ENCODE measurements at places on chromosomes 11 and 22.

DNA sequence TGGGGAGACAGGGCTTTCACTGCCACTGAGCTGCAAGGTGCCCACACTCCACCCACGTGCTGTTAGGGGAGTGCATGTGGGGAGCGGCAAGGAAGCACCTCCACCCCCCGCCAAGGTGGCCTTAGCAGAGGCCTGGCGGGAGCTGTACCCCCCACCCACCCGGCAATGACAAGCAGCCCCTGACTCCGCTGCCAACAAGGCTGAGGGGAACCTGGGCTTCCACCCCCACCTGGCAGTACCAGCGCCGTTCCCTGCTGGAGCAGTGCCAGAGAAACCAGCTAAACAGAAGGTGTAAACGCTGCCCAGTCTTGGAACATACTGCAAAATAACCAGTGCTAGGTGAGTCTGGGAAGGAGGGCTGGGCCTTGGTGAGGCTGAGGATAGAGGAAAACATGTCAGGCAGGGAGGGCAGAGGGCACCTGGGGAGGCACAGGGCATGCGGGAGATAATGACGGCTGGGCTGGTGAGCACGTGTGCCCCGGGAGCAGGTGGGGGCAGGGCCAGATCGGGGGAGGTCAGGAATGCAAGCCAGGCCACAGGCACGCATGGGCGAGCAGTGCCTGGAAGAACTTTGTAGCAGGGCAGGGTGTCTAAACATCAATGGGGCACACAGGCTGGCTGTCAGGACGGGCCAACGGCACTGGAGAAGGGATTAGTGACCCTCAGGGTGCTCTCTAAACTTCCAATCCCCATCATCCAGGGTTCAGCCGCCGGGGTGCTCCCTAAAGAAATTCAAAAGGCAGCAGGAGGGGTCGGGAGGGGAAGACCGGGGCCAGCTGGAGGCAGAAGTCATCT, 6.6 kb downstream of the CERK start:
- no peak for DNase-seq

GRCh38 chr22:25802018-25802417, 60.0 kb downstream of the MYO18B start:
- no peak for DNase-seq

DNA sequence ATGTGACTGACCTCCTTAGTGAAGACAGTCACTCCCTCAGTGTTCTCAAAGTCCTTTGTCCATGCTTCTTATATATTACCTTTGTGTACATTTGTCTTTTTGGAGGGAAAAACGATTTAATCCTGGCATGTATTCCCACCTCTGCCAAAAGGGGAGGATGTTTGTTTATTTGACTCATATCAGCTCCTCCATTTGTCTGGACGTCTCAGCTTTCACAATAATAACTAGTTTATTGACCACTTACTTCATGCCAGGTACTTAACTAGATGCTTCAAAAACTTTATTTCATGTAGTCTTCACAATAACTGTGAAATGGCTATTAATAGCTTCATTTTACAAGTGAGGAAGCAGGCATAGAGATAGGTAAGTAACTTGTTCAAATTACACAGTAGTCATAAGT, 5.3 kb downstream of the TBCEL start:
- no peak for DNase-seq

DNA sequence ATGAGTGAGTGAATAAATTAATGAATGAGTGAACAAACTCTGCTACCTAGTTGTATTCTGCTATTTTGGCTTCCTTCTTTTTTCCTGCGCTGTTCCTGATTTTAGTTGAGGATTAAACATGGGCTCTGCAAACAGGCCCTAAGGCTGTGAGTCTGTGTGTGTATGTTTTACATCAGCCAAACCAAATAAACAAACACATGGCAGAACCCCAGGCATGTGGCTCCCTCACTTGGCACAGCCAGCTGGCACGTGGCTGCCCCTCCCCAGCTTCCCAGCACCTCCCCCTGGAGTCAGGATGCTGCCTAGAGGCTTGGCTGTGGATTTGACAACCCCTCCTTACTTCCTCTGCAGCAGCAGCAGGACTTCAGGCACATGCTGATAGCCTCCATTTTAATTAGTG, 593.2 kb downstream of the INSC start:
- no peak for DNase-seq

- no peak for DNase-seq
These were observed 24.7 kb downstream of the PACSIN2 start for GRCh38 chr22:42990131-42990838.

- no peak for DNase-seq
These were observed 499.1 kb downstream of the INSC start for GRCh38 chr11:15613789-15614188.

DNA sequence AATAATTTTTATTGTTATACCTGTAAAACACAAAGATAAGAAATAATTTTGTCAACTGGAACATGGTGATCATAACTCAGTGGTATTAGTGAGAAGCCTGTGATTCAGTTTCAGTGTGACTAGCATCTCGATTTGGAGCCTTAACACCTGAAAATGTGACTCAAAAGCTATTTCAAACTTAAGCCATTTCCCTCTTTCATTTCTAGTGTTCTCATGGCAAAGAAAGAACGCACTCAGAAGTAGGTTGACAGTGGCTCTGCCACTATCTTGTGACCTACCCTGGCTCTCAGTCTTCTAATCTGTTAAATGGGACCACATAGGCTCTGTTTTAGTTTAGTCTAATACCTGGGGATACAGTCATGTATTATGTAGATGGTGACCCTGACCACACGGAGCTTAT, 62.7 kb downstream of the ISX start:
- no peak for DNase-seq

DNA sequence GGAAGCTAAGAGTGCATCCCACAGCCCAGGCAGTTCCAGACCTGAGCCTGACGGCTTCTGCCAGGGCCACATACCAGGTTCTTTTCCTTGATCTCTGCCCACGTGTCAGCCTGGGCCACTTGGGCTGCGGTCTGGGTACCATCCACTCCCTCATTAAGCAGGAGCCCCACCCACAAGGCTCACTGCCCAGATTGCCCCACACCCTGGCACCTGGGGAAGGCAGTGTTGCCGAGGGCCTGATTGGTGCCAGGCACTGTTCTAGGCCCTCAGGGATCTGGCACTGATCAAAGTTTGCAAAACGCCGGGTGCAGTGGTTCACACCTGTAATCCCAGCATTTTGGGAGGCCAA, 15.4 kb downstream of the GGA1 start:
- no peak for DNase-seq

DNA sequence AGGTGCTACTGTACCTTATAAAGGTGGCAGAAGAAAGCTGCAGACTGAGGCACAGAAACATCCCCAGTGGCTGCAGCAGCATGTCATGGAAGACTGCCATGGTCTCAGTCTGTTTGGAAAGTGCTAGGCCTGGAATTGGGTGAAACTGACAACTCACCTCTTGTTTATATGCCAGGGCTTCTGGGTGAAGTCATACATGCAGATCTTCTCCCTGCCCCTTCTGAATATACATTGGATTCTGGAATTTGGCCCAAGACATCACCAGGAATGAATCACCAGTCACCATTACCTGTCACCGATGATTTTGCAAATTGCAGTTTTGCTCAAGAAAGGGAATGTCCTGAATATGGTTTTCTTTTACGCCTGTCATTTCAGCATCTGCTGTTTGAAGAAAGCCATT, at the start of gene PLET1:
PLET1 (minus strand) TSS at position 371 of the 400 bp plus-strand sequence; CDS start at position 100, 271 bp downstream.
- no peak for DNase-seq

DNA sequence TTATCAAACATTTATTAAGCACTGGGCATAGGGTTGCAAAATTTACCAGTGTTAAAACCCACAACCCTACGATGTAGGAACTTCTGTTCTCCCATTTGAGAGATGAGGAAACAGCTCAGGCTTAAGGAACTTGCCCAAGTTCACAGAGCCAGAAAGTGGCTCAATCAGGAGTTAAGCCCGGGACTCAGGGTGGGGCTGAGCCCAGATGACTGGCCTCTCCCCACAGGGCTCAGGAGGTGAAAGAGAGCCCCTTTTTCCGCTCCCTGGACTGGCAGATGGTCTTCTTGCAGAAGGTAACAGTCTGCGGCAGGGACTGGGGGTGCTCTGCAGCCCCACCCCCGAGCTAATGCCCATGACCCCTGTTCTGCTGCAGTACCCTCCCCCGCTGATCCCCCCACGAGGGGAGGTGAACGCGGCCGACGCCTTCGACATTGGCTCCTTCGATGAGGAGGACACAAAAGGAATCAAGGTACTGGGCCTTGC, 5.6 kb upstream of the ANKRD13D start:
- DNase-seq = no peak

DNA sequence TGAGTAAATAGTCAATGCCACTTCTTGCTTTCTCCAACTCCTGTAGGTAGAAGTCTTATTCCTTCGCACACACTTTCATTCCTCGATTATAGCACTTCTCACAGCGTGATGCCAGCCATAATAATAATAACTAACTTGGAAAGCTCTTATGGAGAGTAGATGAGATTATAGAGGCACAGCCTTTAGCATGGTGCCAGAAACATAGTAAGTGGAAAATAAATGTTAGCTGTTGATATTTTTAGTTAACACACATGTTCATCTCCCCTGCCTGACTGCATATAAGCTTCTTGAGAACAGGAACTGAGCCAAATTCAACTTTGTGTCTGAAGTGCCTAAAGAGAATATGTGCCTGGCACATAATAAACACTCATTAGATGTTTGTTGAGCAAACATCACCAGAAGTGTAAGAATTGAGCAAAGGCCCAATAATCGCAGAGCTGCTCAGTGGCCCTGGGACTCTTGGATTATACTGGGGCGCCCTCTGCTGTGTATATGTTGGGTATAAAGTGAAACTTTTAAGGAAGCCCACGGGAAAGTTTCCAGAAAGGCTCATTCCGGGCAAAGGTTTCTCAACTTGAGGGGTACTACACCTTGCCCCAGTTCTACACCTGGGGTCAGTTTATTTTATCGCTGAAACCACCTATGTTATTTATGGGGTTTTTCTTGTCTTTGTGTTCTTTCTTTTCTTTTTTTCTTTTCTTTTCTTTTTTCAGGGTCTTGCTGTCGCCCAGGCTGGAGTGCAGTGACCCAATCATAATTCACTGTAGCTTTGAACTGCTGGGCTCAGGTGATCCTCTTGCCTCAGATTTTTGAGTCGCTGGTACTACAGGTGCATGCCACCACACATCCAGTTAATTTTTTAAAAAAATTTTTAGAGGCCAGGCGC, 22.3 kb downstream of the SLN start:
- peak; percentile 70 for DNase-seq

- DNase-seq = no peak
These were observed 91.8 kb downstream of the TBC1D22A start for GRCh38 chr22:46854125-46854870.

GRCh38 chr11:10623797-10624761, 55.6 kb upstream of the LYVE1 start:
- peak; percentile 18 for DNase-seq

DNA sequence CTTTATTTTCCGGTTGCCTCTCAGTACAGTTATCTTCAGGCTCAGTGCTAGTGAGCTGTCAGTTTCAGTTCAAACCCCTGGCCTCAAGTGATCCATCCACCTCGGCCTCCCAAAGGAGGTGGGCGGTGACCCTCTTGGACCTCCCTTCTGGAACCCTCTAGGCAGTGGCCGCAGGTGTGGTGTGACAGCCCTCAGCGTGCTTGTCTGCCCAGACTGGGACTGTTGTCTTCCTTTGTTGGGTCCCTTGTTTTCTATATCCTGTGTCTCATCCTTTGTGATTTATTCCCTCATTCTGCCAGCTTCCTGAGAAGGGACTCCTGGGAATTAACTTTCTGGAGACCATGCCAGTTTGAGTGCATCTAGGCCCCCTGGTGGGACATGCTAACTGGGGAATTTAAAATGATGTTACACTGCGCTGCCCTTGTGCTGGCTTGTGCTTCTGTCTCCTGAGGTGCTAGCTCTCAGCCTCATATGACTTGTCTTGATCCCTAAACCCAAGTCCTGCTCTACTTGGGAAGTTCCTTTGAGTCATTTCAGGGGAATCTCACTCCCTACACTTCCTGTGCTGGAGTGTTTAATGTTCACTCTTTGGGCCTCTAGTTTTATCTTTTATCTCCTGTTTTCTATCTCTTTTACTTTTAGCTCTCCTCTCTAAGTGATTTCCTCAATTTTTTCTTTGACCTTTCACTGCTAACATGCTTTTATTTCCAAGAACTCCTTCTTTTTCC, 19.4 kb downstream of the MED15 start:
- DNase-seq = no peak

- DNase-seq = no peak
These were observed 25.3 kb downstream of the UEVLD start for GRCh38 chr11:18563090-18563730.

- DNase-seq = peak; percentile 18
These were observed 759 bp downstream of the AP2A2 start for GRCh38 chr11:926341-926916.

DNA sequence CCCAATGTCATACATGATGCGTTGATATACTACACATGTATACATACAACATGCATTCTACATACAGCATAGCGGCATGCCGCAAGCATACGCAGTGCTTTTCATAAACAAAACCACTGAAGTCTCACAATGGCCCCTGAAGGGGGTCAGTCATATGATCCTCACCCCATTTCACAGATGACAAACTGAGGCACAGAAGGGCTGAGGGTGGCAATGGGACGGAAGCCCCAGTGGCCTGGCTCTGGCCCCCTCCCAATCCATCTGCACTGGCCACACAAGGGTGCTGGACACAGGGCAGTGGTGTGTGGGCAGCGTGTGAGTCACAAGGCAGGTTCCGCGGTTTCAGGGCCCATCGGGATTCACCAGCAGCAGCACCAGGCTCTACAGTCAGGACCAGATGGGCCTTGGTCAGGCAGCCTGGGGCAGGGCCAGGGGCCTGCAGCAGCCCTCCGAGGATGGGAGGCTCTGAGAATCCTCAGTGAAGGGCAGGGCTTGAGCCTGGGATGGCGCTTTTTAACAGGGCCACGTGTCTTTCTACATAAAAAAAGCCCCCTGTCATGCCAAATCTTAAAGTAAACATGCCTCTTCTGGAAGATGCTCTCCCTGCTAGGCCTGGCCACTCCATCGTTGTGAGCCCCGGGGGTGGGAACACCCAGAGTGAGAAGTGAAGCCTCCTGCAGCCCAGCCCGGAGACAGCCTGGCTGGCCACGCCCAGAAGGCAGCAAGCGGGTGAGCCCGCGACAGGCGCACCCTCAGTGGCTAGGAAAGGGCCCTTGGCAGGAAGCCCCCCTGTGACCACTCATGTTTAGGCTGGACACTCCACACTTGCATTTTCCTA, 206.5 kb downstream of the CTTN start:
- DNase-seq = no peak

GRCh38 chr11:1779034-1779805, 15.5 kb upstream of the CTSD start:
- no peak for DNase-seq

DNA sequence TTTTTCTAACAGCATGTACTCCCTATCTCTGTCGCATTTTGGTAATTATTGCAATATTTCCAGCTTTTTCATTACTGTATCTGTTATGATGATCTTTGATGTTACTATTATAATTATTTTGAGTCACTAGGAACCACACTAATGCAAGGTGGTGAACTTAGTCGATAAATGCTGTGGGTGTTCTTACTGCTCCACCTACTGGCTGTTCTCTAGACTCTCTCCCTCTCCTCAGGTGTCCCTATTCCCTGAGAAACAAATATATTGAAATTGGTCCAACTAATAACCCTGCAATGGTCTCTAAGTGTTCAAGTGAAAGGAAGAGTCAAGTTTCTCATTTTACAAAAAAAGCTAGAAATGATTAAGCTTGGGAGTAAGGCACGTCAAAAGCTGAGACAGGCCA, 10.5 kb downstream of the ARL14EP start:
- DNase-seq = no peak

Data from stimulated activated CD4-positive, alpha-beta T cell treated with anti-CD3 and anti-CD28 coated beads, Interleukin-15, amount 100 ng/mL, for 24 hours (primary cell).